ENCODE measurements at places on chromosomes 16 and 17. TPM values are rescaled to one million over a fixed set of nuclear protein-coding genes. Genes with fewer than 3 reads are reported as not detected.
A peak's percentile ranks its signal among the peaks of the same experiment; 100 is the strongest.

Gene KRT222
- polyA plus RNA-seq, result 0.49 TPM

Gene NPIPA8
- not detected for polyA plus RNA-seq

DNA sequence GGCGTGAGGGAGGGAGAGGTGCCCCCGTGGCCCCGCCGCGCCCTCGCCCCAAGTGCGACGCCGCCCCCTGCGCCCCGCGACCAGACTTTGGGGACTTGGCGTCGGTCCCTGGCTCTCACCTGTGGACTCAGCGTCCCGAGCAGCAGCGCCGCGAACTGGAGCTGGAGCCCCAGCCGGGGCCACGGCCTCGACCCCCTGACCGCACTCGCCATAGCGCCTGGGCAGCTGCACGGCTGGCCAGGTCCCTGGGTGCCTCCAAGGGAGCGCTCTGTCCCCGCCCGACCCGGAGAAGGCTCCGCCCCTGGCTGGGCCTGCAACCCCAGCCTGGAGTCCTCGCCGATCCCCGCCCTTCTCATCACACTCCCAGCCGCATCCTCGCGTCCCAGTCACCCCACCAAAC lies at the start of gene ERN2:
Gene ERN2 (minus strand): TSS at position 247 of the 400 bp plus-strand sequence. CDS start 35 bp downstream, at position 212.
- DNase-seq, result peak; percentile 73
- H3K27me3 ChIP-seq, result peaks cover 37% of the 10 kb centered on the region
- peak within 1 kb of the TSS; percentile 75 for H3K4me3 ChIP-seq
- H3K27ac ChIP-seq, result no peak within 1 kb of the TSS
- 0 out of 2 replicates have a peak, but pooled peaks cover 5% of the 10 kb centered on the region for H3K4me1 ChIP-seq

Gene MYH2
- 7.5 TPM for polyA plus RNA-seq

Gene SLC2A4
- 6.9 TPM for polyA plus RNA-seq

Gene PIMREG
- 81.7 TPM for polyA plus RNA-seq

DNA sequence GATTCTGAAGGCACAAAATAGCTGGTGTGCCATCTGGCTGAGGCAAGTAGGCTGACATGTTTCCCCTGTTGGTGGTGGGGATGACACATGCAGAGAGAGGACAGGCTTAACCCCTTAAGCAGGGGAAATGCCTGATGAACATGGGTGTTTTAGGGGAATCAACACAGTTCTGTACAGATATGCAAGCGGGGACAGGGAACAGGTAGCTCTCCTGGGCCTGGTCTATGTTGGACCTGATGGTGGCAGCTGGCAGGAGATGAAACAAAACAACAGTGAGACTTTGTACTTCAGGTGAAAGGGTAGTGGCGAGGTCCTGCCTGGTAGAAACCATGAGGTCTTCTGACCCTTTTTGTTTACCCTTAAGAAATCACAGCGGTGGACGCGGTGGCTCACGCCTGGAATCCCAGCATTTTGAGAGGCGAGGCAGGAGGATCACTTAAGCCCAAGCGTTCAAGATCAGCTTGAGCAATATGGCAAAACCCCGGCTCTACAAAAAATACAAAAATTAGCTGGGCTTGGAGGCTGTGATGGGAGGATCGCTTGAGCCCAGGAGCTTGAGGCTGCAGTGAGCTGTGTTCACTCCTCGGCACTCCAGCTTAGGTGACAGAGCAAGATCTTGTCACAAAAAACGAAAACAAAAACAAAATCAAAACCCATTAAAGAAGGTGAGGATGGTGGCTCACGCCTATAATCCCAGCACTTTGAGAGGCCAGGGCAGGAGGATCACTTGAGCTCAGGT lies 10.5 kb downstream of the OR1F1 start:
- H3K27ac ChIP-seq, result no peak overlapping the region
- H3K4me1 ChIP-seq, result no peaks in the 10 kb centered on the region

DNA sequence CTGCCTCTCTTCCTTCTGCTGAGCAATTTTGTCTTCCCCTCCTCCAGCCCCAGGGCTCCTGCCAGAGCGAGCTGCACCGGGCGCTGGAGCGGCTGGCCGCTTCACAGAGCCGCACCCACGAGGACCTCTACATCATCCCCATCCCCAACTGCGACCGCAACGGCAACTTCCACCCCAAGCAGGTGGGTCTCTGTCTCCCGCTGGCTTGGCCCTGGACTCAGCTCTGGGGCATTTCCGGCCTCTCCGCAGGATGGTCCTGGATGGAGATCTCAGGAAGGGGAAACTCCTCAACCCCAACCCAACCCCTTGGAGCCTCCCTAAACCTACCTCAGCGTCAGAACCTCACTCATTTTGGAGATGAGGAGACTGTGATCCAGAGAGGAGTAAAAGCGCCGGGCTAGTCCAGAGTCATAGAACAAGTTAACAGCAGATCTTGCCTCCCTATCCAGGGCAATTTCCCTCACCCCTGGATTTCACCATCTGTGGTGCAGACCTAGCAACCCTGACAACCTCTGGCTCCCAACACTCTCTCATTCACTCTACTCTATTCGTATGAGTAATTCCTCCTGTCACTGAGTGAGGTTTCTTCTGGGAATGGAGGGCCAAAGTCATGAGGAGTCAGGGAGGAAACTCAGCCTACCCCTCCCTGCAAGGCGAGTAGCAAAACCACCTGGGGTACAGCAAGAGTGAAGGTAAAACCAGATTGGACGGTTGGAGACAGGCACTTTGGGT lies 10.8 kb downstream of the IGFBP4 start:
- H3K36me3 ChIP-seq, result peaks cover 7% of the 10 kb centered on the region

Gene FOXC2
- 0.14 TPM for polyA plus RNA-seq

Gene TBC1D3I
- polyA plus RNA-seq, result 0.11 TPM

GRCh38 chr17:61475726-61476125 lies 23.5 kb downstream of the TBX4 start:
- no peaks in the 10 kb centered on the region for H3K36me3 ChIP-seq
- no peak overlapping the region for H3K4me3 ChIP-seq
- DNase-seq, result no peak
- no peaks in the 10 kb centered on the region for H3K27me3 ChIP-seq
- 0 out of 2 replicates have a peak, but pooled peaks cover 4% of the 10 kb centered on the region for H3K4me1 ChIP-seq

Gene UTS2R
- polyA plus RNA-seq, result not detected

Gene EPN3
- polyA plus RNA-seq, result 2.2 TPM

Gene SOST
- polyA plus RNA-seq, result not detected
